ENCODE measurements at places on chromosomes 2 and 18. TPM values are rescaled to one million over a fixed set of nuclear protein-coding genes. Genes with fewer than 3 reads are reported as not detected.
A peak's percentile ranks its signal among the peaks of the same experiment; 100 is the strongest.

GRCh38 chr2:20822535-20823490 lies at the start of gene LDAH:
Gene LDAH, minus strand, starts transcription at chr2:20823101. Its CDS starts 21,638 bp downstream, at chr2:20801463.
- peak within 1 kb of the TSS; percentile 80 for H3K27ac ChIP-seq
- H3K27me3 ChIP-seq, result no peaks in the 10 kb centered on the region
- DNase-seq, result peak; percentile 81
- peak within 1 kb of the TSS; percentile 79 for H3K4me3 ChIP-seq

DNA sequence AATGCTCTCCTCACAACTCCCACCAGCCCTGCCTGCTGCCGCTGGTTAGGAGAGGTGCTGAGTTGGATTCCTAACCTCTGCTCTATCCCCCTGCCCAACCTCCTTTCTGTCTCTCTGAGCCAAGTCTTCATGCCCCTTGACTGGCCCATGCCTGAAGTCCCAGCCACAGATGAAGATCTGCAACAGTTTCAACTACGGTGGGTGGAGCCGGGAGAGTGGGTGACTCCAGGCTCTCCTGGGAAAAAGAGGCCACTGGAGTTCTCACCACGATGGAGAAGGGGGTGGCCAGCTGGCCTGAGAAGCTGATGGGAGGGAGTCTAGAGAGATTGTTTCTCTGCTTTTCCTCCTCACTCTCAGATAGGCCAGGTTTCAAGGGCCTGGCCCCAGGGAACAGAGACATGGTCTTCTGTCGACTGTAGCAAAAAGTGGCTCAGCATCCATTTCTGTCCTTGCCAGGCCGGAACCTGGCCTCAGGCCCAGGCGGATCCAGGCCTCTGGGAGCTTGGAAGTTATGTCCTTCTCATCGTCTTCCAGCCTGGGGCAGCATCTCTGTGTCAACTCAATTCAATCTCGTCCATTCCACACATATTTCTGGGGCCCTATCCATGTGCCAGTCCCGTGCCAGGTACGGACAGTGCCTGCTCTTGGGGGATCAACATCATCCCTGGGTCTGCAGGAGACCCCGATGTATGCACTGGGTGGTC lies 75.3 kb downstream of the INHBB start:
- DNase-seq, result no peak
- no peaks in the 10 kb centered on the region for H3K4me1 ChIP-seq
- H3K36me3 ChIP-seq, result no peaks in the 10 kb centered on the region
- no peak overlapping the region for H3K4me3 ChIP-seq

- no peak overlapping the region for H3K27ac ChIP-seq
- DNase-seq, result no peak
- H3K27me3 ChIP-seq, result no peaks in the 10 kb centered on the region
- no peaks in the 10 kb centered on the region for H3K4me1 ChIP-seq
Measured at GRCh38 chr2:168742258-168742932, 60.0 kb upstream of the NOSTRIN start.

GRCh38 chr2:44102790-44103562 lies 65.7 kb upstream of the PPM1B start:
- H3K27ac ChIP-seq, result no peak overlapping the region
- no peaks in the 10 kb centered on the region for H3K4me1 ChIP-seq
- H3K27me3 ChIP-seq, result no peaks in the 10 kb centered on the region

DNA sequence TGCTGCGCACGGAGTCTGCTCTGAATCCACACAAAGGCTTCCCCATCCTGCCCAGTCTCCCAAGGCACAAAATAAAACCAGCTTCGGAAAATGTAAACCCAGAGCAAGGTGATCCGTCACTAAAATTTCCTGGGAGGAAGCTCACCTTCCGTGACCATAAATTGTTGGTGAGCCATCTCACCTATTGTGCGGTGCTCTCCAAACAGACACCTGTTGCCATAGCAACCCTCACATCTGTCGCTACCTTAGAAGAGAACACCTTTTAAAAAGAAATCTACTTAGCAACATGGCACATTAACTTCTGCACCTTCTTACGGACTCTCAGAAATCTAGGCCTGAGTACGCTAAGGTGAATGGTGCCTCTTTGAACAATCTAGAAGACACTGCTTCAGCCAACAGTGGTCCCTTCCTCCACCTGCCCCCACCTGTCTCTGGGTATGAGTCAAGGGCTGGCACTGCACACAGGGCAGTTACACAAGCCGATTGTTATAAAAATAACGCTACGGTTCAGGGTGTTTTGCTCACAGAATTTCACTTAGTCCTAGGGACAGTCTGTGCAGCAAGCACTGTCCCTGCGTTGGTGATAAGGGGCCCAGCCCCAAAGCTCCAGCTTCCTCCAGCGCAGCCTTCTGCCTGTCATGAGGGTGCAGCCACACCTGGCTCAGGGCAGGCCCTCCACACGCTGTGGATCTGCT lies 114.9 kb upstream of the ID2 start:
- H3K27me3 ChIP-seq, result no peaks in the 10 kb centered on the region
- H3K4me3 ChIP-seq, result no peak overlapping the region
- no peak for DNase-seq
- no peaks in the 10 kb centered on the region for H3K4me1 ChIP-seq

DNA sequence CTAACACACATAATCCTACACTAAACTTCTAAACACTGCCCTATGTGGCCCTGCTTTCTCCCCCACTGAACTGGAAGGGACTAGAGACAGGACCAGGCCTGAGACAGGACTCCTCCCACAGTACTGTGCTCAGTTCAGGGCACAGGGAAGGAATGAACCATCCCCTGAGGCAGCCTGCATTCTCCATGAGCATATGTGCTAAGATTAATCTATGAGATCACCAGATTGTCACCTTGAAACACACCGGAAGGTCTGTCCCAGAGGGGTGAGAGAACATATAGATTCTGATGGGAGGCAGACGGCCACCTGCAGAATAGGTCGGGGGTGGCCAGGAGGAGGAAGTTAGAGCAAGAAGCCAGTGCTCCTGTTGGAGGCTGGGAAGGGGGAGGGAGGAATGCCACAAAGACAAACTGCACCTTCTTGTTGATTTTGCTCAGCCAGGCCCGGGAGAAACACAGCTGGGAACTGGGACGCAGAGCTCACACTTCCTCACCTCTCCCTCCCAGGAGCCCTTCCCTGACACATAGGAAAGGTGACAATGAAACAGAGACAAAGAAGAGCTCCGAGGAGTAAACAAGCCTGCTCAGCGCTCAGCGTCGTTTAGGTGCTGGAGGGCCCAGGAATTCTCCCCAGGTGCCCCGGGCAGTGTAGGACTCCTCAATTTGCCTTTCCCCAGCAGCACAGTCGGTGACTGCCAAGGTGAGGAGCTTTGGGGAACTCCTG lies 52.1 kb downstream of the ZBTB7C start:
- H3K27me3 ChIP-seq, result no peaks in the 10 kb centered on the region
- H3K27ac ChIP-seq, result no peak overlapping the region
- no peak for DNase-seq

DNA sequence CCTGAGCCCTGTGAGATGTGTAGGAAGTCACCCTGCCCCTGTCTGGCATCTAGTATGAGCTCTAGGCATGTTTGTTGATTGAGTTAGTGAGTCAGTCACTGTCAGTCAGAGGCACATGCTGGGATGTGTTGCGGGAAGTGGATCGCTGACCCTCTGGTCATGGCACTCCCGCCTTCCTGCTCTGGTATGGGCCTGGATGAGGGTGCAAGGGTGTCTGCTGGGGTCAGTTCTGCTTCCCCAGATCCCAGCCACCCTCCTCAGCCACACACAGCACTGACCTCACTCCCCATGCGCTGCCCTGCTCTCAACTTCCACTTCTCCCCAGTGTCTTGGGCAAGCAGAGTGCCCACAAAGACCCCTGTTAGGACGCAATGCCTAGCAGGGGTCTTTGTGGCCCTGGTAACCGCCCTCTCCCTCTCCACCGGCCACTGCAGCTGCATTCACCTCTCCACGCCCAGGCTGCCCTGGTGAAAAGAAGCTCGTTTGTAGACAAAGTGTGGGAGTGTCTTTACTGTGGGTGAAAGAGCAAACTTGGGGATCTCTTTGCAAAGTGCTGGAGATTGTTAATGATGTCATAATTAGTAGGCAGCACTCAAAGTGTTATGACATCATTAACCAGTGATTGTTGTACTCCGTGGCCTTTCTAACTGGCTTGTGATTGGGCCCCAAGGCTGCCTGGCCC lies 252.1 kb downstream of the LDLRAD4 start:
- H3K36me3 ChIP-seq, result no peaks in the 10 kb centered on the region
- no peak overlapping the region for H3K27ac ChIP-seq
- no peaks in the 10 kb centered on the region for H3K4me1 ChIP-seq
- DNase-seq, result no peak

DNA sequence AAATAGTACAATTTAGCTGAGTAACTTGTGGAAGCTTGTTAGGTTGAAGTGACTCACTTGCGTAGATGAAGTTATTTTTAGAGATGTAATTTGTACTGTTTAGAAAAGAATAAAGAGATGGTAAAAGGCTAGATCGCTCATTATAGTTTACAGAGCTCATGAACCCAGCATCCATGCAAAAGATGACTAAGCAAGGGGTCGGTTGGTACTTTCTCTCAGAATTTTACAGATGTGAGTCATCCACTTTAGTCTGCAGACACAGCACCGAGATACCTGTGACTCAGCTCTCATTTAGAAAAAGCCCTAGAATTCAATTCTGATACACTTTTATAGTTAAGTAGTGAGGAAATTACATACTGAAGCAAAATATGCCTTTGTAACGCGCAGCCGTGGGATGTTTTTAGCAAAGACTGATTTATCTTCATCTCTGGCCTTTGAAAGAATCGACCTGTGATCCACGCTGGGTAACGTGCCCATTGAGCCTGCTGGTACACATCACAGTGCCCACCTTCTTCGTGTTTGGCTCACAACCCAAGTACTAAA lies 116.5 kb upstream of the FOSL2 start:
- no peak overlapping the region for H3K4me3 ChIP-seq
- H3K4me1 ChIP-seq, result peaks cover 43% of the 10 kb centered on the region
- no peaks in the 10 kb centered on the region for H3K27me3 ChIP-seq
- H3K27ac ChIP-seq, result peak overlapping the region; percentile 91
- H3K36me3 ChIP-seq, result no peaks in the 10 kb centered on the region

- peaks cover 18% of the 10 kb centered on the region for H3K27me3 ChIP-seq
Measured at GRCh38 chr2:100639588-100640390, 77.0 kb downstream of the PDCL3 start.

DNA sequence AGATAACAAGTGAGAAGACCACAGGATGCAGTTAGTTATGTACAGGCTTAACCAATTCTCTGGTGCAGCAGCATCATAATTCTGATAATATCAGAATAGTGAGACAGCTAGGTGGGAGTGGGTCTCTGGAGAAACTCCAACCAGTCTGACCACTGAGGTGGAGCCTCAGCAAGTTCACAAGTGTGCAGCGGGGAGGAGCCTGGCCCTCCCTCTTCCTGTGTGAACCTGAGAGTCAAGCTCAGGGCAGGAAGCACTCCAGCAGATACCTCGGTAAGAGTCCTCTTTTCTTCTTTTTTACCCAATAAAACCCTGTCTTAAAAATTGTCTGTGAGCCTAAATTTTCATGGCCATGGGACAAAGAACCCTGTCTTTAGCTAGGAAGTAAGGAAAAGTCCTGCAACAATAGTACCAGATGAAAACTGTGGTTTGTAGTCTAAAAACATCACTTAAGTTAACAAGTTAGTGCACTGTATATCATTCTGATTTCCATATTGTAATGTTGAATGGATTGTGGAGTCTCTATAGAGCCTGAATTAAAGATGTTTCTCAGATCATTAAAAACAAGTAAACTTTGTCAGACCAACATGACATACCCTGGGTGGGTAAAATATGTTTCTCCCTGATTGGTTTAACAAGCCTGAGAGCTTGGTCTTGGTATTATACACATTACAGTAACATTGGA lies 370.8 kb downstream of the TMEM182 start:
- H3K4me3 ChIP-seq, result no peak overlapping the region
- no peaks in the 10 kb centered on the region for H3K4me1 ChIP-seq
- H3K27me3 ChIP-seq, result no peaks in the 10 kb centered on the region

DNA sequence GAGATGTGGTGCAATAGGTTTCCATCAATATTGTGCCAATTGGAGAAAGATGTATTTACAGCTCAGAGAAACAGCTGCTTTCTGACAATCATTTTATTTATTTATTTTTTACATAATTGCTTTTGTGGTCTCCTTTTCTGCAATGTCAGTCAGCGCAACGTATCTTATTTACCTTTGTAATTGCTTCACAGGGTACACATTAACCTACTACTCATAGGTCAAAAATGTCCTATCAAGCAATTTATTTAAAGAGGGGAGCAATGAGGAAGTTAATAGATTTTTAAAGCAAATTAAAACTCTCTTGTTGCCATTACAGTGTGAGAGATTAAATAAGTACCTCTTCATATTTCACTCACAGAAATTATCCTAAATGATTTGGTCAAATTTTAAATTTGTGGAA lies 291.0 kb downstream of the CALCRL start:
- no peak overlapping the region for H3K27ac ChIP-seq
- H3K4me1 ChIP-seq, result no peaks in the 10 kb centered on the region
- no peaks in the 10 kb centered on the region for H3K27me3 ChIP-seq
- no peak overlapping the region for H3K4me3 ChIP-seq

GRCh38 chr2:38722271-38723061 lies 28.7 kb downstream of the SRSF7 start:
- no peak for DNase-seq
- no peaks in the 10 kb centered on the region for H3K36me3 ChIP-seq
- H3K4me3 ChIP-seq, result no peak overlapping the region
- peaks cover 23% of the 10 kb centered on the region for H3K4me1 ChIP-seq
- H3K27ac ChIP-seq, result no peak overlapping the region

DNA sequence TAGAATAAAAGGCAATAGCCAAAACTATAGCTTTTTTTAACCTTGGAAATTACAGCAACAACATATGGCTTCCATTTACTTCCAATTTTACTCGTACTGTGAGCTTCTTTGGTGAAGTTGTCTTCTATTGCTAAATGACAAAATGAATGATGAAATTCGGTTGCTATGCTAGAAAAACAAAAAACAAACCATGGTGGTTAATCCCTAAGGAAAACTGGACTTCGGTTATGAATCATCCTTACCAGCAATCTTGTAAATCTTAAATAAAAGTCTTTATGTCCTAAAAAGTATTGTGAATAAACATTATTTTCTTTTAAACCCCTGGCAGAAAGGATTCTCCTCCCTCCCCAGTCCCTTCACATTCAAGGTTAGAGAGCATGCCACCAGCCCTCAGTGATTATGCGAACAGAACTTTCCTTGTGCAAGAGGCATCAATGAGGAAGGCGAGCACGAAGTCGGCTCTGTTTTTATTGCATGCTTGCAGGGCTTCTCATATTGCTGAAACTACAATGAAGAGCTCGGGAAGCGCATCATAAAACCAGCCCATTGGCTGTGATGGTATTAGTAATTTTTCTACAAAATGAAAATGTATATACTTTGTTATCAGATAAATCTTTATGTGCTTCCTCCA lies 62.9 kb downstream of the ZNF521 start:
- DNase-seq, result no peak
- no peaks in the 10 kb centered on the region for H3K4me1 ChIP-seq
- H3K27ac ChIP-seq, result no peak overlapping the region
- no peaks in the 10 kb centered on the region for H3K36me3 ChIP-seq

MC2R gene
- total RNA-seq, result not detected

ARL4C gene
- 4.1 TPM for total RNA-seq

SLC4A3 gene
- total RNA-seq, result 23.0 TPM

DOK1 gene
- 18.8 TPM for total RNA-seq
